ENCODE measurements at places on chromosomes 7 and 10. TPM values are rescaled to one million over a fixed set of nuclear protein-coding genes. Genes with fewer than 3 reads are reported as not detected.

The LOXL4 gene
- polyA plus RNA-seq: 4.0 TPM

The RBM20 gene
- 8.1 TPM for polyA plus RNA-seq

The IRF5 gene
- 11.4 TPM for polyA plus RNA-seq

The RAPGEF5 gene
- 38.6 TPM for polyA plus RNA-seq

The CFTR gene
- 3.7 TPM for polyA plus RNA-seq

The RADIL gene
- polyA plus RNA-seq: 2.1 TPM

The H2AZ2 gene
- 222 TPM for polyA plus RNA-seq

The PRPS1L1 gene
- not detected for polyA plus RNA-seq

The ENTPD1 gene
- polyA plus RNA-seq: 20.8 TPM

The PPP1R9A gene
- polyA plus RNA-seq: 34.2 TPM

The PRRT4 gene
- polyA plus RNA-seq: 1.3 TPM
